NCI-H187 treated with DMSO at 0.1 percent for 48 hours (cell line): ENCODE measurements at places on chromosomes 16 and 17.

GRCh38 chr17:306536-307294 lies 45.9 kb downstream of the RPH3AL start:
- no peak for DNase-seq

- DNase-seq: no peak
These were observed 37.2 kb upstream of the ADGRG1 start for GRCh38 chr16:57591086-57591869.

GRCh38 chr16:77234611-77235010 lies 35.4 kb downstream of the SYCE1L start:
- no peak for DNase-seq

GRCh38 chr17:1202291-1202690 lies 22.5 kb upstream of the ABR start:
- no peak for DNase-seq

DNA sequence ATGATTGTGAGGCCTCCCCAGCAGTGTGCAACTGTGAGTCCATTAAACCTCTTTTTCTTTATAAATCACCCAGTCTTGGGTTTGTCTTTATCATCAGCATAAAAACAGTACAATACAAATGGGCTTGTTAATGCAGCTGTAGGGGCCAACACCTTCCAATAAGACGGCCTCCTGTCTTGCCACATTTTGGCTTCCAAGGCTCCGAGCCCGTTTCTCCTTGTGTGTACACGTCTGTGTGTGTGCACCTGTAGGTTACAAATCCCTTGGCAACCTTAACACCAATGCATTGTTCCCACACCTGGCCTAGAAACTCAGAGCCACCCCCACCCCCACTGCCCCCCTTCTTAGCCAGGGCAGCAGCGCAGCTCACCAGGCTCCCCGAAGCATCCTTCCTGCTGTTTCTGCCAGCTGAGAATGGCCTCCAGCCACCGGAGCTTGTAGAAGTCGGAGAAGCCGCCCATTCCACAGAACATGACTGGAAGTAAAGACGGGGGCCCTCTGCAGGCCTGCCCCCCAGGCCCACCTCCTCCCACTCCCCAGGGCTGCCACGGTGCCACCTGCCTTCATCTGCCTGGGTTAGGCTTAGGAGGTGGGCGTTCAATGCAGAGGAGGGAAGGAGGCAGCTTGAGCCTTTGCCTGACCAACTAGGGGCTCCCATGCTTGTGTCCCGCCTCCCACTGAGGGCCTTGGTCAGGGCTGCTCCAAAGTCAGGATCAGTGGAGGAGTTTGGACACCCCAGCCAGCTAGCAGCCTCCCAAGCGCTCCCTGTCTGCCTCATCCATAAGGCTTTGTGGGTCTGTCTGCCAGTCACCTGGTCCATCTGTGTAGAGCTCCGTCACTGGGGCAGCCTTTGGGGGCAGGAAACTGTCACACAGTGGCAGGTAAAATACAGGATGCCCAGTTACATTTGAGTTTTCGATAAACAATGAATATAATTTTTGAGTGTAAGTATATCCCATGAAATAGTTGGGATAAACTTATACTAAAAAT lies 10.6 kb downstream of the C16orf89 start:
- DNase-seq: no peak

DNA sequence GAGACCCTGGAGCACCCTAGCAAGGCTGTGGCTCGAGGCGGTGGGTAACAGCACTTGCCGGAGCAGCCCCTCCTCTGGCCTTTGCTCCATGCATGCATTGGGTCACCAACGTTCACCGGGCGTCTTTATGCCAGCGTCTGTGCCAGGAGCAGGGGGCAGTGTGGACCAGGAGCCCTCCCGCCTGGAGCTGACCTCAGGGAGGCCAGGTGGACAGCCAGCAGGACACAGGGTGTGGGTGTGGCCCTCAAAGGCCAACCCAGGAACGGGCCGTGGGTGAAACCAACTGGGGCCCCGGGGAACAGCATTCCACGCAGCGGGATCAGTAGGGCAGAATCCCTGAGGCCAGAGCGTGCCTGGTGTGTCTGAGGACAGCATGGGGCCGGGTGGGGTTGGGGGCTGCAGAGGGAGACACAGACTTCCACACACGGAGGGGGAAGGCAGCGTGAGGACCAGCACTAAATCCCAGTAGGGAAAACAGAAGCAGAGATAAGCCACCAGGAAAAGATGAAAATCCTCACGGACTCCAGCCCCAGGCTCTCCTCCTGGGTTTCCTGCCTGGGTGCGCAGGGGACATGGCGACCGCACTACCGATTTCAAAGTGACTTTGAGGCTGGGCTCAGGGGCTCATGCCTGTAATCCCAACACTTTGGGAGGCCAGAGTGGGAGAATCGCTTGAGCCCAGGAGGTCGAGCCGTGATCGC lies 2.9 kb upstream of the CD7 start:
- DNase-seq: no peak

DNA sequence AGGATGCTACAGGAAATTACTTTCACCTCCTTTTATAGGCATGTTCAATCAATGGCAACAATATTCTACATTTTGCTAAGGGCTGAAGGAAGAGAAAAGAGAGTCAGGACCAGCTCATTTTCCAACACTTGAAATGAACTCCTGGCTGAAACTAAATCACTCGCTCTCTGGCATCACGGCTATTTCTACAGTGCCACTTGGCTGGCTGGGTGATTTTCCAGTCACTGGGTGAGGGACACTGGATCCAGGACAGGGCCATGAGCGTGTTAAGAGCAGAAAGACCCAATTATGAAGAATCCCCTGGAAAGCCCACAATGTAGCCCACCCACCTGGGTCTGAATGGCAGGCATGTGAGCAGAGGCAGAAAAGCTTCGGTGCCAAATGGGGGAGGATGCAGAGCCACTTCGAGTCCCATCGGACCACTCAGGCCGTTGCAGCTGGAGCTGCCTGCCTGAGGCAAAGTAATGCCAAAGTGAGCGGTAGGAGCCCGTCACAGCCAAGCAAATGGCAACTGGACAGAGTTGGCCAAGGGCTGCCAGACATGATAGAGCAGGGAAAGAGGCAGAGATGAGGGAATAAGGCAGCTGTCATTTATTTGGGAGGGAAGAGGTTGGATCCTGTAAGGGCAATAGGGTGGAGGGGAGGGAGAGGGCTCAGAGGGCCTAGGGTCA lies 246.2 kb downstream of the STX8 start:
- no peak for DNase-seq

- no peak for DNase-seq
These were observed 6.7 kb upstream of the EVI2A start for GRCh38 chr17:31328160-31328535.

- DNase-seq: no peak
These were observed 52.4 kb upstream of the ATF7IP2 start for GRCh38 chr16:10333321-10334032.

DNA sequence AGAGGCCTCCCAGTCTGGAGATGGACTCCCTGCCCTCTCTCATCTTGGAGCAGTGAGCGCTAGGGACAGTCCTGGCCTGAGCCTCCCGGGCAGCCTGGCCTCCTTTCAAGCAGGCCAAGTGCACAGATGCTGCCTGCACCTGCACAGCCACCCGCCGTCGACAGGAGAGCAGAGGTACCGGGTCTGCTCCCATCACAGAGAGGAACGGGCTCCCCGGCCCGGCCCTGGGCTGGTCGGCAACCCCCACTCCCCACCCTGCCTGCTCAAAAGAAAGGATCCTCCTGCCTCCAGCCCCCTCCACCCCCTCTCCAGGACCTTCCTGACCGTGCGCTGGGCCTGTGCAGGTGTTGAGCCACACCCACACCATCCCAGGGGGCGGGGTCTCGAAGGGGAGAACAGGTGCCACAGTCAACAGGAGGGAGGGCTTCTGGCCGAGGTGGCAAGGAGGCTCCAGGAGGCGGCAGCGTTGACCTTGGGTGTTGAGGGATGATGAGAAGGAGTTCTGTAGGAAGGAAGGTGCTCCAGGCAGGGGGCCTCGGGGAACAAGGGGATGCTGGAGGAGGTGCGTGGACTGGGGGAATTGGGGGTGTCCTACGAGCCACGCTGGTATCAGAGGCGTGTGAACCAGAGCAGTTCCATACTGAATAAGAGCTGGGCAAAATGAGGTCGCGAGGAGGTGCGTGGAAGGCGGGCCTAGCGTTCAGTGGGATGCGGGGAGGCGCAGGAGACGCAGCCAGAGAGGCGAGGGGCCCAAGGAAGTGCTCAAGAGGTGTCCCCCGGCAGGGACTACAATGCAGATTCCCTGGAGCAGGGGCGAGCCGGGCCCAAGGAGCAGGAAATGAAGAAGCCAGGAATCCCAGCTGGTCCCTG lies 967 bp upstream of the CDH15 start:
- peak; percentile 26 for DNase-seq

DNA sequence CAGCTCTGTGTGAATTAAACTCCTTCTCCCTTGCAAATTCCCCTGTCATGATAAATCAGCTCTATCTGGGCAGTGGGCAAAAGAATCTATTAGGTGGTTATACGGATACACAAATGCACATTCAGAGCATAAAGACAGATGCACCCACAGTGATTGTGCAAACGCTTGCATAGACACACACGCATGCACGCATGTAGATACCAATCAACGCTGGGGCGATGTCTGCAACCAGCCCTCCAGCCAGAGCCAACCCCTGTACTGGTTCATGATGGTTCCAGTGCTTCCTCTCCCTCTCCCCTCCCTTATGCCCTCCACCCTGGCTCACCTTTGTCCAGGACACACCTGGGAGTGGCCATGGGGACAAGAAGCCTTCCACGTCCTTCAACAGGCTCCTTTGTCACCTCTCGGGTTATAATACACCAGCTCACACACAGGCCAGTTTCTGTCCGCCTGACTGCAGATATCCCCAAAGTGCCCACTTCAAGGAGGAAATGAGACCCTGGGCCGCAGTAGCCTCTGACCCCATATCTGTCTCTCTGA lies 33.1 kb upstream of the SNN start:
- no peak for DNase-seq

DNA sequence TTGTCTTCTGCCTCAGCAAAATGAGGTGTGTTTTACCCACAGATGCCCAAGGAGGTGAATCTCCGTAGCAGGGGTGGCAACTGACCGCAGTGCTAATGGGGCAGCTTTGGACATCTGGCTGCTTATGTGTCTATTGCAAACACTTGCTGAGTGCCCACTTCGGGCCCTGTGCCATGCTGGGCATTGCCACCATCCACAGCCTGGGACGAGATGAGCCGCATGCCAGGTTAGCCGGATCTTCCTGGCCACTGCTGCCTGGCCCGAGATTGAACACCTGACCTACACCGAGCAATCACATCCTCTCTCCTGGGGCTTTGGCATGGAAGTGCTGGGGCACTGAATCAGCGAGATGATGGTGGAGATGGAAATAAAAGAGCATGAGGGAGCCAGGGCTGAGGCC lies 238.7 kb downstream of the GSG1L start:
- DNase-seq: no peak

- DNase-seq: no peak
These were observed 39.8 kb downstream of the USP43 start for GRCh38 chr17:9684955-9685621.

- no peak for DNase-seq
These were observed 18.5 kb downstream of the GTF3C1 start for GRCh38 chr16:27531186-27531585.

GRCh38 chr16:60061396-60061795 lies 1327.3 kb upstream of the GOT2 start:
- DNase-seq: no peak

DNA sequence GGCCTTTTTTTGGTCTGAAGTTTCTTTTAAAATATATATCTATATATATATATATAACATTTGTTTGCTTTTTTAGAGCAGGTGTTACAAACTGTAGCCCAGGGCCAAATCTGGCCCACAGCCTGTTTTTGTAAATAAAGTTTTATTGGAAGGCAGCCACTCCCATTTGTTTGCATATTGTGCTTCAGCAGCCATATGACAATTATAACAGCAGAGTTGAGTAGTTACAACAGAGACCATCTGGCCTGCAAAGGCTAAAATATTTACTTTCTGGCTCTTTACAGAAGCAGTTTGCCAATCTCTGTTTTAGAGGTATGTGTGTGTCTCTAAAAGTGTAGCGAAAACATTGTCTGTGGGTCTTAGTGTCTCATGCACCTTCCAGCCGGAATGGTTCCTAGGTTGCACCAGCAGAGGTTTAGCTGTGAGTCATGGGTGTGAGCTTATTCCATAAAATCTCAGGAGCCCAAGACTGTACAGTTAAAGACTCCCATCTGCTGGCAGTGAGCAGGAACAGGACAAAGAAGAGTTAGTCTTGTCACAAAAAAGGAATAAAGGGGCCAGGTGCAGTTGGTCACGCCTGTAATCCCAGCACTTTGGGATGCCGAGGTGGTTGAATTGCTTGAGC lies 23.8 kb downstream of the LCMT1 start:
- no peak for DNase-seq

- DNase-seq: no peak
These were observed 10.4 kb upstream of the SOX9 start for GRCh38 chr17:72110231-72110941.

GRCh38 chr16:87017371-87018012 lies 299.7 kb downstream of the C16orf95 start:
- no peak for DNase-seq

DNA sequence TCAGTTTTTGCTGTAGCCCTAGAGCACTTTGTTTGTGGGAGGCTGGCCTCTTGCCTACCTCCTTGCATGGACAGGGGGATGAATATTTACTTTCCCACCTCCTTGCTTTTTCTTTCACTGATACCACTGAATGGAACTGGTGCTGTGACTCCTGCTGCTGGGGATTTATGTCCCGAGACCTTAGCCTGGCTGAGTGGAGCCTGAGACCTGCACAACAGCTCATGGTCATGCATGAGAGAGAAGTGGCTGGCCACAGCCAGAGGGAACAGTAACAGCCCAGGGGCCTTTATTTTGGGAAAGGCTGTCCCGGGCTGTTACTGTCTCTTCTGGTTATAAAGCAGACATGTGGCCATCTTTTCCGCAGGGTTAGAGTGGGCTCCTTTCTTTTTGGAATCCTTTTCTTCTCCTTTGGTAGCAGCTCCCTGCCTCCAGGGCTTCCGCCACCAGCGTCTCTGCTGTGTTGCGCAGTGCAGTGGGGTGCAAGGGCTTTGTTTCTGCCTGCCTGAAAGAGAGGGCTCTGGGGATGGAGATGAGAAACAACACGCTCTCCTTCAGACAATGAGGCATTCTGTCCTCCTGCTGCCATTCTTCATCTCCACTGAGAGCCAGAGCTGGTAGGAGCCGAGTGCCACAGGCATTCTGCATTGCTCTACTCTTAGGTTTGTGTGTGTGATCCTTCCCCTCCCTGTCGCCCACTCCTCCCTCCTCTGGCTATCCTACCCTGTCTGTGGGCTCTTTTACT lies 14.5 kb downstream of the SNX11 start:
- DNase-seq: no peak

GRCh38 chr17:59357929-59358328 lies 26.5 kb downstream of the YPEL2 start:
- no peak for DNase-seq

DNA sequence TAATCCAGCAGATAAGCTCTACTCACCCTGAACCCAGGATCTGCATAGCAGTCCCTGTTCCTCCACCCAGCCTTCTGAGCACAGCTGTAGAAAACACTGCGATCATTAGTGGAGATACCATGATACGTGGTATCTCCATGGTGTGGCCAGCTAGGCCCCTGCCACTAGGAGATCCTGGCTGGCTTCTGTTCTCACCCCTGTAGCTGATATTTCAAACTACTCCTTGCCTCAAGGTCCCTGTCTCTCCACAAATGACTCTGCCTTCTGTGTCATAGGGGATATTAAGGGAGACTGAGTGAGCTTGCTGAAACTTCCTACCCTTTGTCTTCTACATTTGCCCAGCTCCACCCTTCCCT lies 44.3 kb downstream of the ERN1 start:
- DNase-seq: no peak
